ENCODE measurements at places on chromosomes 2 and 18.

GRCh38 chr2:154480521-154480920 lies 218.0 kb upstream of the KCNJ3 start:
- no peak for DNase-seq

- DNase-seq: no peak
Measured at GRCh38 chr2:38666556-38666910, 619 bp downstream of the GALM start.

DNA sequence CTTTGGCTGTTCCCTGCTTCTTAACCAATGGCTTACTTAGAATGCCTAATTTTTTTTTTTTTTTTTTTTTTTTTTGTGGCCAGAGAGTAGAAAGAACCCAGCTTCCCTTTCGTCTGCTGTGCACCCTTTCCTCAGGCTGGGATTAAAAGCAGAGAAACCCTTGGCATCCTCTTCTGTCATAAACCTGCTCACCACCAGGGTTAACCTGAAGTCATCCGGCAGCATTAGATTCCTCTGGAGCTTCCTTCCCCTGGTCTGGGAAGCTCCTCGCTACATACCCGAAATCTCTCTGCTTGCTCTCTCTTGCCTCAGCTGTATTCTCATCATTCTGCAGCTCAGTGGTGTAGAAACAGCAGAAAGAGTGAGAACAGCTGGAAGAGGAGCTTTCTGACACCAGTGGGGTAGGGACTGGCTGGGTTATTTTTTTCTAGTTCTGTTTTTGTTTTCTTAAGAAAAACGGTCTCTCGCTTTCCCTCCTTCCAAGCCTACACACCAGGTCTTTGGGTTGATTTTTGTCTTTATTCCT lies 339.0 kb upstream of the MEIS1 start:
- no peak for DNase-seq

DNA sequence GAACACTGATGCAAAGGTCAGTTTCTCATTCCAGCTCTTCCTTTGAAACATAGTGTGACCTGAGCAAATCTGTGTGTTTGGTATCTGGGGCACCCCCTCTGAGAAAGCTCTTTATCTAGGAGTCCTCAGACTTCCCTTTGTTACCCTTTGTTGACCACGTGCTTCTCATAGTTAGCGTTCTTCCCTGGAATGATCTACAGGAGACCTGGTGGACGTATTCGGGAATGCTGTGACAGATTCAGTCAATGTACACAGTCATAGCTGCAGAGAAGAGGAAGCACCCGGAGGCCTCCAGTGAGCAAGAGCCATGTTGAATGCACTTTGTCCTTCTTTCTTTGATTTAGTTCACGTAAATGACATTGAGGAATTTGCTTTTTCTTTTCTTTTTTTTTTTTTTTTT lies 10.7 kb upstream of the CHMP1B start:
- DNase-seq: no peak

GRCh38 chr2:109497463-109497862 lies 116.3 kb downstream of the SEPTIN10 start:
- peak; percentile 25 for DNase-seq

DNA sequence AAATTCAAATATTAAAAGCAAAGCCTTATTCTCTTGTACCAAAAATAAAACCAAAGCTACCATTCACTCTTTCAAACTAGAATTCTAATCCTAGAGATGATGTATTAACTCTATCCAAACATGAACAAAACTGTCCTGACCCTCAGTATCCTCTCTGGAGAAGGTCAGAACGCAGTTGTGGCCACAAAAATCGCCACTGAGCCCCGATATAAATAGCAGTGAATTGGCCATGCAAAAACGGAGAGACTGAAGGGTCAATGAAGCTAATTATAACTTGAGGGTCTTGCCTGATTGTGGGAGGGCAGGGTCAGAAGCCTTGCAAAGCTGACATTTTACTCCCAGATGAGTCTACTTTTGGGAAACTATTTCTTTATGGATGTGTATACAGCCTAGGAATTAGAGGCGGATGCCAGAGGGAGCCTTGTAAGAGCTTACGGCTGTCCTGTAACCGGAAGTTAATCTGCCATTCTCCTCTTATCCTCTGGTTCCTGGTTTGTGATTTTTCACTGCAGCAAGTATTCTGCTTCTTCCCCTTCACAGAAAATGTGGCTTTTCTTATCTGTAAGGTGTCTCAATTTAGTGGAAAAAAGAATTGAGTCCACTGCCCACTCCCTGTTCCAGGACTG lies 28.1 kb downstream of the CAVIN2 start:
- no peak for DNase-seq

DNA sequence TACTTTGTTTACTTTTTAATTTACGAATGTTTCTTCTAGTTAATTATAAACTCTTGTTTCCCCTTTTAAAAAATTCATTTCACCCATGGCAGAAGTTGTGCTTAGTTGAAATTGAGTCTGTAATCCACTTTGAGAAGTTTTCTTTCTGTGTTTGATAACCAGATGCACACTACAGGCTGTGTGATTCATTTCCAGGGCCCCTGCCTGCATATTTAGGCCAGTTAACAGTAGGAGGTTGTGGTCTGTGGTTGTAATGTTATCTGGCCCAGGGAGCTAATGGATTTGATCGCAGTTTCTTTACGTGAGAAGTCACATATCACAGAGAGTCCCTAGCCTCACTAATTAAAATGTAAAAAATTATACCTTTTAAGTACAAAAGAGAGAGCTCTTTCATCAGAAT lies 3.3 kb downstream of the CDH7 start:
- no peak for DNase-seq

GRCh38 chr2:195903956-195904355 lies 164.7 kb downstream of the DNAH7 start:
- no peak for DNase-seq

- DNase-seq: no peak
Measured at GRCh38 chr2:217415316-217415715, 555.5 kb upstream of the TNP1 start.

- DNase-seq: no peak
Measured at GRCh38 chr2:54492335-54492734, 36.2 kb downstream of the SPTBN1 start.

DNA sequence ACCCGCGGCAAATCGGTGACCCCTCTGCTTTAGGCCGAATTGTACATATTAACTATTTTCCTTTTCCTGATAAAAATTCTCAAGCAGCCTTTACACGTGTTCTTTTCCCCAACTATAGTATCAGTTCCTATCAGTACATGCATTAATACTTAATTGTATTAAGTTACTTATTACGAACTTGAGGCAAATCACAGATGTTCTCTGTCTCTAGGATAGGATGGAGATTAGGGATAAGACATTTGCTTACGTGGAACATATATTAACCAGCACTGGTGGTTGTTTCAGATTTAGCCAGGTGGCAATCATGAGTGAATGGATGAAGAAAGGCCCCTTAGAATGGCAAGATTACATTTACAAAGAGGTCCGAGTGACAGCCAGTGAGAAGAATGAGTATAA lies 675 bp downstream of the GEMIN6 start:
- no peak for DNase-seq

DNA sequence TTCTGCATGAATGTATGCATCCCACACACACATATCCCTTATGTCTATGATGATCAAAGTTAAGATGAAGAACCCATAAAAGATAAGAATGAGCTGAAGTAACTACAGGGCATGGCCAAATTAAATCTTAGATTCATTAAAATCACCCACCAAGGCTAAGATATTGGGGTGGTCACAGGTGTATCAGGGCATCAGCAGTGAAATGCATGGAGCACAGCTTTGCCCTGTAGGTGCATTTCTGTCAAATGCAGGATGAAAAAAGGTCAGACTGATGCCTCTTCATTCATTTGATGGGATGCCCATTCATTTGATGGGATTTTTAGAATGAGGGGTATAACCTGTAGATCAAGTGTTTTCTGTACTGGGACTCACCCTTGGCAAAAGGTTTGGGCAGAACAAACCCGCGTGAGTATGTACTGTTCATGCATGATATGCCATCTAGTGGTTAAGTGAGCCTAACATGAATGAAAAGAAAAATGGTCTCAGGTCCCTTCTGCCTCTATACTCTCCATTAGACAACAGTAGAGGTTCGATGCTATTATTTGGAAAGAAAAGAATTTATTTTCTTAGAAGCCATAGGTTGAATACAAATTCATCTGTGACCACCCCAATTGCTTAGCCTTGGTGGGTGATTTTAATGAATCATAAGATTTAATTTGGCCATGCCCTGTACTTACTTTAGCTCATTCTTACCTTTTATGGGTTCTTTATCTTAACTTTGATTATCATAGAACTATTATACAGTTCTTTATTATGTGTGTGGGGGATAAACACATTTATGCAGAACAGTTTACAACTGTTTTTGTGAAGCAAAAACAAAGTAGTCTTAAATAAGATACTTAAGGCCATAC lies 43.2 kb upstream of the NOSTRIN start:
- peak; percentile 76 for DNase-seq

GRCh38 chr18:55244546-55244945 lies 285.3 kb upstream of the CCDC68 start:
- DNase-seq: peak; percentile 56

DNA sequence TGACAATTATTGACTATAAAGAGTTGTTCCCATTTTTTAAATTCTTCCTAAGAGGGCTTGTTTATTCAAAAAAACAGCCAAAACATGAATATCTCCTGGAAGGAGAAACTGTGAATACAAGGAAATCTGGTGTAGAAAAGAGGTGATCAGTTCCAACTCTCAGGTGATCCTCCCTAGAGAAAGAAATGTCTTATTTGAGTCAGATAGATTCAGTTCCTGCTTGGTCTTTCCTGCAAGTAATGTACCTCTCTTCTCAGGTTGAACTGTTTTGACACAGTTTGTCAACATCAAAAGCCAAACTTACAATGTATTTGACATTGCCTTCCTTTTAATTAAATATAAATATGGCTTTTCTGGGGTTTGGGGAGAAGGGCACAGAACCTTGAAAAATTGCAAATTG lies 567.4 kb downstream of the ARHGAP15 start:
- no peak for DNase-seq

DNA sequence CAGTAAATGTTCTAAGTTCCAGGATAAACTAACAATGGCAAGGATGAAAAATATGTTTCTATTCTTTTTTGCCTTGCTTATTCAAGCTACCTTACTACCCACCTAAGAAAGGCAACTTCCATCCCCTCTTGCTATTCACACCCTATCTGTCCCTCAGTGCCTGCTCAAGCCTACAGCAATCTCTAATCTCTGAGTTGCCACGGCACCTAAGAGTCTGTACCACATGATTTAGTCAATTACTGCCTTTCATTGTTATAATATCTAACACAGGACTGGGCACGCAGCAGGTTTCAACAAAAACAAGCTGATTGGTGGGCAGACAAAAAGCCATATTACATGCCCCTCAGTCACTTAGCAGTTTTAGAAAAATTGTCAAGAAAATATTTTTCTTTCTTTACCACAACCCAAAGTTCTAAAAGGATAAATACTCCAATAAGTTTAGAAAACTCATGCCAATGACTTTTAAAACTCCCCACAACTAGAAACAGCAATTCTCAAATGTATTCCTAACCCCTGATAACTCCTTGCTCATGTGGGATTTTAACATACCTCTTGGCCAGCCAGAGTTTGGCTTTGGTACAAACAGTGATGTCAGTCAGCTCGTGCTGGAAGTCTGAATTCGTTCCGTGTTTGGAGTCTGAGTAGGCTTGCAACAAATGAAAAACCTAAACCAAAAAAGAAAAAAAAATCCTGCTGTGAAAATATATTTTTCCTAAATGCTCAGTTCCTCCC lies 117.3 kb upstream of the ZFP36L2 start:
- peak; percentile 90 for DNase-seq

GRCh38 chr2:27050281-27050995 lies 1.0 kb upstream of the AGBL5 start:
- peak; percentile 96 for DNase-seq

DNA sequence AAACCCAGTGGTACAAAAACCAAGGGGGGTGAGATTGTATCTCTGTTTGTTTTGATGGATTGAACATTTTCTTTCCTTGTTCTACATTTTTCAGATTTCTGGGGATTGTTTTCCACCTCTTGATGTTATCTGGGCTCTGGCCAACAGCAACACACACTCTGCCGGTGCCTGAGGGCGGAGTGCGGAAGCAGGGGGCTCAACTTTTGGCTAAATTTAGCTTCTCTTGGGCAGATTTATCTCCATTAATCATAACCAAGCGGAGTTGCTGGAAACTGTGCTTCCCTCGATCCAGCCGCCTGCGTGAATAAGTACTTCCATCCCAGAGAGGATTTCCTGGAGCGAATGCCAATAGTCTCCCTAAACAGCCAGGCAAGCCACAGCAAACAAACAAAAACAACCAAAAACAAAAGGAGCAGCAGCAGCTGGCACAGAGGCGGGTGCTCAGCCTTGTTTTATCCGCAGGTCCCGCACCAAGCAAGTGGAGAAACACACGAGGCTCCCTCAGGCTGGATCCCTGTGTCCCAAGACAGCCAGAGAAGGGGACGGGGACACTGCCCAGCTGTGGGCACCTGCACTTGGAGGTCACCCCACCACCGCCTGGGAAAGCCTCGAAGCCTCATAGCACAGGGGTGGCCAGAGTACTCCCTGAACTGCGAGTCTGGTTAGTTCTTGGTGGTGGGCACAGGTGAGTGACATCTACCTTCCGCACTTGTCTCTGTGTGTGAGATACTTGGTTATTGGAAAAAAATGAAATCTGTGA lies 143.4 kb downstream of the NDUFA10 start:
- DNase-seq: peak; percentile 24

DNA sequence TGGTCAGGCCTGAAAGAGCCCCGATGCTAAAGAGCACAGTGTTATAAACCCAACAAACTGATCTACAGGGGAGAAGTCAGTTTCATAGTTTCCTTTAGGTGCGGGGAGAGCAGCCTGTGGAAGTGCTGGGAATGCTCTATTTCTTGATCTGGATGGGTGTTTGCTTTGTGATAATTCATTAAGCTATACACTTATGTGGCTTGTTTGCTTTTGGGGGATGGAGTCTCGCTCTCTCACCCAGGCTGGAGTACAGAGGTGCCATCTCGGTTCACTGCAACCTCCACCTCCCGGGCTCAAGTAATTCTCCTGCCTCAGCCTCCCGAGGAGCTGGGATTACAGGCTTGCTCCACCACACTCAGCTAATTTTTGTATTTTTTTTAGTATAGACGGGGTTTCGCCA lies 30.1 kb upstream of the CEP68 start:
- no peak for DNase-seq

DNA sequence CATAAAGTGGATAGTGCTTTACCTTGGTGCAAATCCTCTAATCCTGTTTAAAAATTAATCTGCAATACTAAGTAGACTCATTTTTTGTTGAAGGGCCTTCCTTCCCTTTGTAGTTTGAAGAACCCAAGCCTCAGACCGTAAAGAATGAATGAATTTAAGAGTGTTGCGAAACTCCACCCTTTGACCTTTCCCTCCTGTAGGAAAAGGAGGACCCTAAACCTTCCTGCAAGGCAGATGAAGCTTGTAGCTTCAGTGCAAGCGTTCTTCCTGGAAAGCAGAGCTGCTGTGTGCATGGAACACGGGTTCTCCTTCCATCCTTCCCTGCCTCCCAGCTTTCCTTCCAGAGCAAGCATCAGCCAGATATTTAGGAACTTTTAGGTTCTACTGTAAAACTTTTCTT lies 1.7 kb downstream of the IMPA2 start:
- DNase-seq: no peak

GRCh38 chr2:236237468-236238190 lies 26.6 kb downstream of the ASB18 start:
- no peak for DNase-seq

All from adipocyte (in vitro differentiated cells).